ENCODE measurements at places on chromosomes 3 and 15. TPM values are rescaled to one million over a fixed set of nuclear protein-coding genes. Genes with fewer than 3 reads are reported as not detected.
A peak's percentile ranks its signal among the peaks of the same experiment; 100 is the strongest.

DNA sequence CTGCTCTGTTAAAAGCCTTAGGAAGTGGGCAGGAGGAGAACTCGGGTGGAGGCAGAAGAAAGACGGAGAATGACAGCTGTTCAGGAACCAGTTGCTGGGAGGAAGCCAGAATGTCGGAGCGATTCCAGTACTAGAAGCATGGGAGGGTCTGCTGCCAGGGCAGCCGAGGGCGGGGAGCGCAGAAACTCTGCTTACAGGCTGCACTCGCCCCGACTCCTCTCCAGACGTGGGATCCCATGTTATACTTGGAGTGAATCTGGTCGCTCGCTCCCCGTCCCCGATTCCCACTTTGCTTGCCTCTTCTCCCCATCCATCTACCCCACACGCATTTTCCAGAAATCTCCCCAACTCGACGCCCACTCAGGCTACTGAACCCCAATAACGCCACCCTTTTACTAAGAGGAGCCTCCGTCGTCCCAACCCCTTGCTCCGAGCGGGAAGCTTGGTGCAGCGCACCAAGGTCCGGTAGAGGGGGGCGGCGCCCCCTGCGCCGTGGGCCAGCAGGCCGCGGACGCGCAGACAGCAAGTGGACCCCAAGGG is 665 bp downstream of the GATM start:
- DNase-seq = peak; percentile 55

- DNase-seq = no peak
Measured at GRCh38 chr3:155064920-155065319, 15.2 kb upstream of the MME start.

- no peak for DNase-seq
Measured at GRCh38 chr3:125128861-125129501, 73.2 kb upstream of the HEG1 start.

DNA sequence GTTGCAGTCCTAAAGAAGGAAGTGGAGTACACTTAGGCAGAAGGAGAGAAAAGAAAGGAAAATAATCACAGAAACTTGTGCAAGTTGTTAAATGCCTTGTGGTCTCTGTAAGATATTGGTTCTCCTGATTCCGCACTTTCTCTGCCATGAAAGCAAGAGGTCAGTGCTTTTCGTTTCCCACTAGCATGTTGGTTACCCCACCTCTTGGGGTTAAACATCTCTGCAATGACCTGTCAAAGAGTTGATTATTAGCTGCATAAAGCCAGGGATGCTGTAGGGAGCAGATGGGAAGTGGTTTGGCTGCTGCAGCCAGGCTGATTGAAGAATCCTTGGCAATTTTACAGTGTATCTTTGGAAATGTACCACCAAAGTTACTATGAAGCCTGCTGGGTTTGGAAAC is 33.3 kb downstream of the ZNF609 start:
- no peak for DNase-seq

- no peak for DNase-seq
Measured at GRCh38 chr3:46970391-46971091, 6.0 kb downstream of the CCDC12 start.

Gene SLC51A
- polyA plus RNA-seq = 6.3 TPM

Gene ABTB1
- polyA plus RNA-seq = 7.1 TPM
